H1 (cell line): ENCODE measurements at places on chromosomes 6 and 20.

DNA sequence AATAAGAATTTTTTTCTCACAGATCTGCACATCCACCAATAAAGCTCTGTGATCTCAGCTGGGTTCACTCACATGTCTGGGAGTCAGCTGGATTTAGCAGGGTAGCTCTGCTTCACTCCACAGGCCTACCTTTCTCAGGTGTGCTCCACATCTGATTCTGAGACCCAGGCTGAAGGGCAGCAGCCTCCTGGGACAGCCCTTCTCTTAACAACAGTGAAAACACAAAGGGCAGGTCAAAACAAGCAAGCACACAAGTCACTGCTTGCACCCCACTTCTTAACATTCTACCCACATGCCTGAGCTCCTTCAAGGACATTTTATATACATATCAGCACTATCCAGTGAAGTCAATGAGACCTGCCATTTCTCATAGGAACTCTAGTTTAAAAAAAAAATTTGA lies 96.0 kb upstream of the MAP3K4 start:
- DNase-seq = no peak

DNA sequence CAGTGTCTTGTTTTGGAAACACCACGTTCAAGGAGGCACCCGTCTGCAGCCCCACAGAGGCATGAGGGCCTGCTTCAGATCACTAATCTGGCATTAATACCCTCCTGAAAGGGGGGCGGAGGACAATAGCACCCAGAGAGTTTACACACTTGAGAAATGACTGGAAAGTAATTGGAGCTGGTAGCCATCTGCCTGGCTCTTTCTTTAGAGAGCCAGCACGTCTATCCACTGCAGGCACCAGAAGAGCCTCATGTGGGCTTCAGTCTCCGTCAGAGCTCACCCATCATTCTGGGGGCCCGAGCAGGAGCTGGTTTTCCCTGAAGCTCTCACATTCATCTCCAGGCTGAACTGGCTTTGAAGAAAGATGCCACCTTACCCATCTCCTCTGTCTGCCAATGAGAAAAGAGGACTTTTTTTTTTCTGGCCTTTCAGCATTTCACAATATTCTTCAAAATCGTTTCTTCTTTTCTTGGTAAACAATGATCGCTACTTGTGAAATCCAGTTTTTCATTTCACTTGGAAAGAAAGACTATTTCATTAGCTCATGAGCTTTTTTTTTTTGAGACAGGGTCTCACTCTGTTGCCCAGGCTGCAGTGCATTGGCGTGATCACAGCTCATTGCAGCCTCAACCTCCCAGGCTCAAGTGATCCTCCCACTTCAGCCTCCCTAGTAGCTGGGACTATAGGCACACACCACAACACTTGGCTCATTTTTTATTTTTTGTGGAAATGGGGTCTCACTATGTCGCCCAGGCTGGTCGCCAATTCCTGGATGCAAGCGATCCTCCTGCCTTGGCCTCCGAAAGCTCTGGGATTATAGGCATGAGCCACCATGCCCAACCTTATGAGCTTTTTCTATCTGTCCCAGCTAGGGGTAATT lies 124.7 kb upstream of the ZNF217 start:
- DNase-seq = no peak

DNA sequence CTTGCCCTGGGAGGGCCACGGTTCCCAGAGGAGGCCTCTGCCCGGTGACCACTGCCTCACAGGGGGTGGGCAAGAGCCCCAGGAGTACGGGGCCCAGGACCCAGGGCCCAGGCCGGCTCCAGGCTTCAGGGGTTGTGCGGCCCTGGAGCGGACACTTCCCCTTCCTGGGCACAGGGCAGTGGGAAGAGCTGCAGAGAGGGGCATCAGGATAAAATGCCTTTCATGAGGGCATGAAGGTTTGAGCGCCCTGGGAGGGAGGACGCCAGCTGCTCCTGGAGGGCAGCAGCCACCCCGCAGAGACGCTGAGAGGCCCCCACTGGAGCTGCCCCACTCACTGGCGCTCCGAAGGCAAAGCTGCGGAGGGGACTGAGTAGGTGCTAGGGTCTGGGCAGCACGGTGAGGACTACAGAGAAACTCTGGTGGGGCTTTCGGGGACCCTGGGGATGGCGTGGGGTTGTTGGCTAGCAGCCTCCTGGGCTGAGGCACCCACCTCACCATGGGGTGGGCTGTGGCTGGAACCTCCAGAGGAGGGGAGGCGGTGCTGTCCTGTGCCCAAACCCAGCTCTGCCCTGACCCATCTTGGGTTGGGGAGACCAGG lies 10.4 kb downstream of the LAMA5 start:
- no peak for DNase-seq

- DNase-seq = no peak
Observed at GRCh38 chr20:38002422-38002821, 30.8 kb downstream of the TTI1 start.

- DNase-seq = no peak
Observed at GRCh38 chr20:7180256-7181045, 413.0 kb downstream of the BMP2 start.

DNA sequence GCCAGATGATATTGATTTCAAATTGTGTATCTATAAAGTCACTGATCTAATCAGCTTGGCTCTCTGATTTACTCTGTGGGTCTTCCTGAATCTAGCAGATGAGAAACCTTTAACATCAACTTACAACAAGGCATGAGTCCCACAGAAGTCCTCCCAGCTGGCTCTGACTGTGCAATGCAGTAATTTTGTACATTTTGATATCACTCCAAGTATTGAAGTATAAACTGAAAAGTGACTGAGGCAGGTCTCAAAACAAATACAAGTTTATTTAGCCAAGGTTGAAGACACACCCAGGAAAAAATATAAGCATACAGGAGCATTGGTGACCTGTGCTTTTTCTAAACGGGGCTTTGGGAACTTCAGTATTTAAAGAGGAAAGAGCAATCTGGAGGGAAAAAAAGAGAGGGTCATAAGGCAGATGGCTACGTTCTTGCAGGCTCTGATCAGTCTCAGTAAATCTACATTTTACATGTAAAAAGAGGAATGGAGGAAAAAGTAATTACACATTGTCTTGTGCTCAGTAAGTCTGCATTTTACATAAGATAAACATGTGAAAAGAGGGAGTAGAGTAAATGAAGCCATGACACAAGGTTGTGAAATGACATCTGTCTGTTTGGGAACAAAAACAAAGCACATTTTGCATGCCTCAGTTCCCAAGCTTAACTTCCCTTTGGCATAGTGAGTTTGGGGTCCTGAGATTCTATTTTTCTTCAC lies 59.5 kb downstream of the CRYBG1 start:
- DNase-seq = no peak

- DNase-seq = no peak
Observed at GRCh38 chr6:146339716-146340115, 203.9 kb upstream of the RAB32 start.

GRCh38 chr20:22572491-22572890 lies 11.9 kb downstream of the FOXA2 start:
- DNase-seq = no peak

DNA sequence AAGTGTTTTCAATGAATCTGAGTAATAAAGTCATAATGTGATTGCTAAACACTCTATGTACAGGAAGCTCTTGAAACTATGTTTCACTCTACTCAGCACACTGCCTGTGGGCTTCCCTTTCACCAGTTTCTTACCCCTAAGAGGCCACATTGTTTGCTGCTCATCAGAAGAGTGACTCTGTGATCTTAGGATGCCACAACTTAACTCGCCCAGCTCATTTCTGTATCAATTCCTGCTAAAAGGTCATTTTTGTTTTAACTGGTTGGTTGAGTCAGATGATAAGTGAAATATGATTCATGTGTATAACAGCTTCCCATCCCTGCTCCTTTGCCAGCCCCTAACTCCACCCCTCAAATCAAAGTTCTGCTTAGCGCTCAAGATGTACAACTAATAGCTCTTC lies 9.8 kb upstream of the NDUFAF4 start:
- DNase-seq = no peak

DNA sequence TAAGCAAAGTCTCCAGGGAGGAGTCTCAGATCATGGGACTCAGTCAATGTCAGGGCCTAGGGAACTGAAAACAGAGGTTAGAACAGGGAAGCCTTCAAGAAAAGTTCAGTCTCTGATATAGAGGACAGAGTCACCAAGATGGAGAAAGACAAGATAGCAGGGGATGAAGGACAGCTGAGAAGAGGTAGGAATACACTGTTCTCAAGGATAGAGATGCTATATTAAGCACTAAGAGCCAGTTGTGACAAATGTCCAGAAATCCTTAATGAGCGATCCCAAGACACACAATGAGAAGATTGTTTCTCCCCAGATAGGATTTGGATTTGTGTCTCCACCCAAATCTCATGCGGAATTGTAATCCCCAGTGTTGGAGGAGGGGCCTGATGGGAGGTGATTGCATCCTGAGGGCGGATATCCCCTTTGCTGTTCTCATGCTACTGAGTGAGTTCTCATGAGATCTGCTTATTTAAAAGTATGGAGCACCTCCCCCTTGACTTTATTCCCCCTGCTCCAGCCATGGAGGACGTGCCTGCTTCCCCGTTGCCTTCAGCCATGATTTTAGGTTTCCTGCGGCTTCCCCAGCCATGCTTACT lies 168.2 kb downstream of the AKAP7 start:
- DNase-seq = no peak

DNA sequence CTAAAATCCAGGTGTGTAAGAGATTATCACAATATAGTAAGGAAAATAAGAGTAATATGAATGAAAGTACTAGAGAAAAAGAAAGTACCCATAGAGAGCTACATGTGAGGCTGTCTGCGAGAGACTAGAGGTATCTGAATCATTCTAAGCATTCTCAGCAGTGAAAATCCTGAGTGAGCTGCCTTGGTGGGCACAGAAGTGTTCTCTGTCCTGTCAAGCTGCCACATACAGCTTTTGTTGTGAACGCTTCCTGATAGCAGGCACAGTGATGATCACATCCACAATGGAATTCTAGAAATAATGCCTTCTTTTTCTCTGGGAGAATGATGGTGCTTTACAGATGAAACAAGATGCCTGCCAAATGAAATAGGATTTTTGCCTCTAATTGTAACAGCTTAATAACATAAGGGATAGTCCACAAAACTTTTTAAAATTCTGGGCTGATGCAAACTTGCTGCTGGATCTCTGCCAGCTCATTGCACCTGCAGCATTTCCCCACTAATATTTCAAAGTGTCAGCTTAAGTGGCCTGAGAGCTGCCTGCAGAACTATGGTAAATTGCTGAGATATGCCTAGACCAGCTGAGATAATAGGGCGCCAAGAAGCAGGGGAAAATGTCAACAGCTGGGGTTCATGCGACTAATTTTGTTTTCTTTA lies 620.5 kb downstream of the DOK5 start:
- no peak for DNase-seq

DNA sequence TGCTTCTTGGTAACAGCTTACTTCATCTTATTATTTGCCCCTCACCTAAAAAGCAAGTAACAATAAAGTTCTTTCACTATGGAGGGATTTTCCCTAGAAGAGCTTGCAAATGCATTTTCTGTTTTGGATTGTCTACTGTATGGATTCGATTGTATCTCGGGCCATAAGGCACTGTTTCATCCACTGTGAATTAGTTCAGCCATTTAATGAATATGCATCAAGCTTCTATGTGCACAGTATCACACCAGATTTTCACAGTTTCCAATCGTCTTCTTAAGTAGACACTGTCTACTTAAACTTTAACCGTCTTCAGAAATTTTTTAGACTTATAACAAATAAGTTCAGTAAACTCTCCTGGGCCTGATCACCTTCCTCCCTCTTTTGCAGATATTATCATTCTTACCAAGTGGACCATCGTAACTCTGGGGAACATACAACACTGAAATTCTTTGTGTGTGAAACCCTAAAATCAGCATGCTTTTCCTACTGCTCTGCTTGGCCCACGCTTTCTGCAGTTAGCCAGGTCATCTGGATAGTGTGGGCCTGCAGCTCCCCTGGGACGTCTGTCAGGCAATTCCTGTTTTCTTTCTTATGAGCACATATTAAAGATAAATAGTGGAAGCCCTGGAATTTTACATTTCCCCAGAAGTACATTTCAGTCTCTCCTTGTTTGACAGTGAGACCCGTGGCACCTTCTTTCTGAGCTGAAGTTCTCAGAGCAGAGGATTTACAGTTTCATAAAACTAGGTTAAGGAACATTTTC lies 136.5 kb upstream of the PDE10A start:
- no peak for DNase-seq

GRCh38 chr20:15911581-15911980 lies 661.7 kb downstream of the KIF16B start:
- no peak for DNase-seq

DNA sequence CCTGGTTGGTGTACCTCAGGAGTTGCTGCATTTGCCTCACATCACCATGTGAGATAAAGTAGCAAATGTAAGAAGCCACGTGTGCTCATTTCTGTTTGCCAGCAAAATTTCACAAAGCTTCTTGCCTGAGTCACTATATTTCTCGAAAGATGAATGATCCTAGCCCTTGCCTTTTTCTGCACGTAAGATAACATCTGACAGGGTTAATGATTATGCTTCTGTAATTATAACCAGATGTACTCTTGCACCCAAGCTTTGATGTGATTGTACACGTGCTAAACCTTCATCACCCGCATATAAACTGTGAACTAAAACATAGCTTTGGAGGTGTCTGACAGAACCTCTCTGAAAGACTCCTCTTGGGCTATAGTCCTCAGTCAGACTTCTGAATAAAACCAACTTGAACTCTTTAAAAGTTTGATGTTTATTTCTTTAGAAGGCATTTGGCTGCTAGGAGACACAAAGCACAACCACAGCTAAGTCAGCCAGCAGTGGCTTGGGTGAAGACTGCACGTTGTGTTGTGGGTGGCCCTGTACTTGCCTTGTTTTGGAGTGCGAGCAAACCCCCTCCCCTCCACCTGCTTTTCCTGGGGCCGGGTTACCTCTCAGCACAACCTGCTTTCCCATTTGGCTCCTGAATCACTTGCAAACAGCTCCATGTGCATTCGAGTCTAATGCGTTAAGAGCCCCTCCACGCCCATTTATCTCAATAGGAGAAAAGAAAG lies 19.3 kb downstream of the PROKR2 start:
- DNase-seq = no peak

- no peak for DNase-seq
Observed at GRCh38 chr6:25171301-25171700, 107.9 kb upstream of the CARMIL1 start.

DNA sequence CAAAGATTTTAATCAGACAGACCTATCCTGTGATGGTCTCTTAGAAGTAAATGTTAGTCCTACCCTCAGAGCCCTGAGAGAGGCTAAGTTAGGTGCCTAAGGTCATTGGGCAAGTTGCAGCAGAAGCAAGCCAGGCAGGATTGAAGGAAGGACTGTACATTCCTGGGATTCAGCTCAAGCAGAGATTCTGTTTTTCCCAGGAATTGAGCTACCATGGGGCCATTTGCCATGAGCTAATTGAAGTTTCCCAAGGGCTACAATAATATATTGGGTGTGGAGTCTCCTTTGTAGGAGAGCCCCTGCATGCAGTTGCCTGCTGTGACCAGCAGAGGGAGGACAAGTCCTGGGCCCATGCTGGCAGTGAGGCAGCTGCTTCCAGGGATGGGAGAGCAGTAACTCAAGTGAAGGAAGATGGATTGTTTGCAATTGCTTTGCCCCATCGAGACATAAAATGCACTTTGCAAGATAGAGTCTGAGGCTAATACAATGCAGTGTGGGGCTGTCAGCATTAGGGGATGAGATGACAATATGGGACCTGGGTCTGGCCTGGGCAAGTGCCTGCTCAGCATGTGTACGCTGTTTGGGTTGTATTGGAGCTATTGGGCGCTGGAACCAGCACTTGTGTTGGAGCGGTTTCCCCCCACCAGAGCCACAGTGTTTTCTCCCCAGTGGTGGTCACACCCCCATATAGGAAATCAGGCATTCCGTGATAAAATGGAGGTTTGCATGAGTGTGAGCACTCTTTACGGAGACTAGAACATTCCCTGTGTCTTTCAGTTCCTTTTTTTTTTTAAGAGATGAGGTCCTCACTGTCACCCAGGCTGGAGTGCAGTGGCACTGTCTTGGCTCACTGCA lies 27.9 kb downstream of the DNMT3B start:
- DNase-seq = no peak

GRCh38 chr20:50561379-50562078 lies 51.3 kb downstream of the PTPN1 start:
- no peak for DNase-seq
